GM12878 (cell line): ENCODE measurements at places on chromosomes 13 and 19.

GRCh38 chr13:110210604-110210985 lies 96.4 kb downstream of the COL4A1 start:
- no peak overlapping the region for H3K4me3 ChIP-seq
- no peaks in the 10 kb centered on the region for H3K36me3 ChIP-seq
- H3K27ac ChIP-seq: no peak overlapping the region
- DNase-seq: no peak
- no peaks in the 10 kb centered on the region for H3K4me1 ChIP-seq

DNA sequence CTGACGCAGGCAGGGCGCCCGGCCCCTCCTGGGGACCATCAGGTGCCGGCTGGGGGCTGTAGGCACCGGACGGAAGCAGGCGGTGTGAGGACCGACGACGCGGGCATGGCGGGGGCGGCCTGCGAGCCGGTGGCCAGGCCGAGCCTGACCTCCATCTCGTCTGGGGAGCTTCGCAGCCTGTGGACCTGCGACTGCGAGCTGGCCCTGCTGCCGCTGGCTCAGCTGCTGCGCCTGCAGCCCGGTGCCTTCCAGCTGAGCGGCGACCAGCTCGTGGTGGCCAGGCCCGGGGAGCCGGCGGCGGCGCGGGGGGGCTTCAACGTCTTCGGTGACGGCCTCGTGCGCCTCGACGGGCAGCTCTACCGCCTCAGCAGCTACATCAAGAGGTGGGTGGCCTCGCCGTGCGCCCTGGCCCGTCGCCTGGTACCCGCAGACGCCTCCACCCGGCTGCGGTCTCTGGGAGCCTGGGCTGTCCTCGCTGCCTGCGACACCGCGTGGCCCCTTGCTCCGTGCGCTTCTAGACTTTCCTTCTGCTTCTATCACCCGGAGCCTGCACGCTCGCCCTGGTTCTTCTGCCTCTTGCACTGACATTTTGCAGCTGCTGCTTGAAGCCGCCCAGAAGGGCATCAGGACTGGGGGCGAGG lies 460 bp downstream of the MEDAG start:
- no peak overlapping the region for H3K4me3 ChIP-seq
- no peak for DNase-seq
- no peak overlapping the region for H3K27ac ChIP-seq
- no peaks in the 10 kb centered on the region for H3K36me3 ChIP-seq

- H3K4me1 ChIP-seq: no peaks in the 10 kb centered on the region
- H3K27me3 ChIP-seq: no peaks in the 10 kb centered on the region
- H3K36me3 ChIP-seq: no peaks in the 10 kb centered on the region
- no peak overlapping the region for H3K27ac ChIP-seq
These were observed 14.8 kb downstream of the FPR3 start for GRCh38 chr19:51809787-51810186.

DNA sequence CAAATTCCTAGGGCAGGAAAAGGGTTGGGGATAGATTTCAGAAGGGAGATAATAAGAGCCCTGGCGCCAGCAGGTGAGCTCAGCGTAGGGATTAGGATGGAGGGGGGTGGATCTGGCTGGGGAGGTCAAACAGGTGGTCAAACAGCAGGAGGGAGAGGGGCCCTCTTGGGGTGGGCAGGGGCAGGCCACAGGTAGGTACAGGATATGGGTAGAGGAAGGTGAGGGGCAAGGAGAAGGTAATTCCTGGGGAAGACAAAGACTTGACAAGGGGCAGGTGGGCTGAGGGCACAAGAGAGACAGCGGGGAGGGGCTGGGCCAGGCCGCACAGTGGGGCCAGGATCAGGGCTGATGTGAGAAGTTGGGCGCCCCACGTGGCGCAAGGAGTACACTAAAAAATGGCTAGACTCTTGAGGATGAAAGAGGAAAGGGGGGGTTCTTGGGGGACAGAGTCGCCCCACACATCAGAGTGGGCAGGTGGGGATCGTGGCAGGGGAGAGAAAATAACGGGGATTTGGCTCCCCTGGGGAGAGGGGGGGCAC lies 713 bp downstream of the KRI1 start:
- H3K27me3 ChIP-seq: no peaks in the 10 kb centered on the region
- H3K4me3 ChIP-seq: peak overlapping the region; percentile 73

DNA sequence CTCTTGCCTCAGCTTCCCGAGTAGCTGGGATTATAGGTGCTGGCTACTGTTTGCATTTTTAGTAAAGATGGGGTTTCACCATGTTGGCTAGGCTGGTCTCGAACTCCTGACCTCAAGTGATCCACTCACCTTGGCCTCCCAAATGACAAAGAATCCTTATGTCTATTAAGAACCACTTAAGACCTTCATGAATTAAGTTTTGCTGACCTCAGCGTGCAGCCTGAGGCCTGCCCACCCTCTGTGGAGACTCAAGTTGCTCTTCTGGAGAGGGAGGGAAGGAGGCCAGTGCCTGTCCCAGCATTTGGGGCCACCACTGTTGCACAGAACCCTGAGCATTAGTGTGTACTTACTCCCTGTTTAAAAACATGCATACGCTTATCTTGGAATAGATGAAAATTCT lies 313.3 kb downstream of the FGF9 start:
- DNase-seq: no peak
- H3K4me1 ChIP-seq: no peaks in the 10 kb centered on the region
- no peaks in the 10 kb centered on the region for H3K36me3 ChIP-seq
- no peak overlapping the region for H3K27ac ChIP-seq
- H3K4me3 ChIP-seq: no peak overlapping the region

- H3K36me3 ChIP-seq: no peaks in the 10 kb centered on the region
- H3K27ac ChIP-seq: no peak within 1 kb of the TSS
- H3K4me3 ChIP-seq: no peak within 1 kb of the TSS
- no peaks in the 10 kb centered on the region for H3K4me1 ChIP-seq
- no peaks in the 10 kb centered on the region for H3K27me3 ChIP-seq
These were observed at the start of gene ZNF667 for GRCh38 chr19:56476651-56477428. ZNF667 (minus strand) TSS chr19:56477345; CDS start chr19:56462370, 14,975 bp downstream.

DNA sequence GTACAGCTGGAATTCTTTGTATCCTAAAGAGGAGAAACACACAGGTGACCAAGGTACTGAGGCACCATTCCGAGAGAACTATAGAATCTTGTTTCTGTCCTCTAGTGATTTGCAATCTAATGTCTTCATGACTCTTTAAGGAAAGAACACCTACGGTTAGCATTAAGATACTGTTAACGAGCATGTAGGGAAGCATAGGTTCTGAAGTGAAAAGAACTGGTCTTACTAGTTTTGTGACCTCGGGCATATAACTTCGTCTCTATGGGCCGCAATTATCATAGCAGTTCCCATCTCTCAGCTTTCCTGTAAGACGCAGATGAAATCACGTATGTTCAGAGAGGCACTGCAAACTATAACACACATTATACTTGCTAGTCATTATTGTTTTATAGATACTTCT lies 193.0 kb upstream of the NBEA start:
- H3K4me3 ChIP-seq: no peak overlapping the region
- no peak overlapping the region for H3K27ac ChIP-seq
- DNase-seq: no peak

DNA sequence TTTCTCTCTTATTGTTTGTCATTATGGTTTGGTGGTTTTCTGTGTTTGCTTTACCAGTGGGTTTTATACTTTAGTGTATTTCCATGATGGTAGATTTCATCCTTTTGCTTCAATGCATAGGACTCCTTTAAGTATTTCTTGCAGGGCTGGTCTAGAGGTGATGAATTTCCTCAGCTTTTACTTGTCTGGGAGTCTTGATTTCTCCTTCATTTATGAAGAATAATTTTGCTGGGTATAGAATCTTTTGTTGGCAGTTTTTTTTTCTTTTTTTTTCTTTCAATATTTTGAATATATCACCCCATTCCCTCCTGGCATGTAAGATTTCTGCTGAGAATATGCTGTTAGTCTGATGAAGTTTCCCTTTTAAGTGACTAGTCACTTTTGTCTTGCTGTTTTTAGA lies 19.8 kb downstream of the EEF1AKMT1 start:
- no peaks in the 10 kb centered on the region for H3K27me3 ChIP-seq
- DNase-seq: no peak
- H3K4me1 ChIP-seq: no peaks in the 10 kb centered on the region
- no peak overlapping the region for H3K27ac ChIP-seq
- H3K36me3 ChIP-seq: no peaks in the 10 kb centered on the region

GRCh38 chr19:38433268-38433733 lies at the start of gene RYR1:
RYR1 (plus strand) TSS chr19:38433691; CDS start chr19:38433830, 139 bp downstream.
- H3K4me1 ChIP-seq: no peaks in the 10 kb centered on the region
- no peaks in the 10 kb centered on the region for H3K36me3 ChIP-seq
- no peaks in the 10 kb centered on the region for H3K27me3 ChIP-seq
- no peak within 1 kb of the TSS for H3K27ac ChIP-seq

DNA sequence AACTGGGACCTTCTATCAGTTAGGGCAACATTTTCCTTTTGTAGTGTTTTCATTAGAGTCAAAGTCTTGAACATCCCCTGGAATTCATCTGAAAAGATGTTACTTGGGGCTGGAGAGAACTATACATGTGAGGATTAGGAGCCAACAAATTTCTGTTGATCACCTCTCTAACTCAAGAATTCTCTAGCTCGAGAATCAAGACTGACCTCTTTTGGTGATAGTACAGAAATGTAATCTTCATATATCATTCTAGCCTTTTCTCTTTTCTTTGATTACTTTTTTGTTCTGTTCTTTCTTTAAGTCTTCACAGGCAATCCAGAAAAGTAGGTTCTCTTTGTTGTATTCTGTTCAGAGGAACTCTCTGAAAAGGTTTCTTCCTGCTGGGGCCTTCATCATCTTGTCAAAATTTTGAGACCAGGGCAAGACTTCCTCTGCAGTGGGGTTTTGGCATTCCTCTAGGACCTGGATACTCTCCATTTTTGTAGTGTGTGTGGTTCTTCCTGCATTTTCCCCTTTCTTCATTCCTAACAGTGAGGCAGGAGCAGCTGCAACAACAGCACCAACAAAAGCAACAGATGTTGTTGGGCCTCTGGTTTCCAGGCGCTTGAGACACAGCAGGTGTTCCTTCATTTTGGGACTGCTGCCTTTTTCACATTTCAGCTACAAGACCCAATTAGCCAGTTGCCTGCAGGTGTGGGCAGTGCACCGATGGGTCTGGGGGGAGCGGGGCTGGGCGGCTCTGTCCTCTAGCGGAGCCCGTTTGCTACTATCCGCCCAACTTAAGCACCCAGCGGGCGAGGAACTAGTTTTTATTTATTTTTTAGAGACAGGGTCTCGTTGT lies 26.2 kb downstream of the ELF1 start:
- H3K4me1 ChIP-seq: peaks cover 46% of the 10 kb centered on the region
- H3K27me3 ChIP-seq: no peaks in the 10 kb centered on the region
- DNase-seq: no peak
- H3K4me3 ChIP-seq: no peak overlapping the region; the same call in 1 of the 2 replicates
- peak overlapping the region; percentile 92 for H3K27ac ChIP-seq

DNA sequence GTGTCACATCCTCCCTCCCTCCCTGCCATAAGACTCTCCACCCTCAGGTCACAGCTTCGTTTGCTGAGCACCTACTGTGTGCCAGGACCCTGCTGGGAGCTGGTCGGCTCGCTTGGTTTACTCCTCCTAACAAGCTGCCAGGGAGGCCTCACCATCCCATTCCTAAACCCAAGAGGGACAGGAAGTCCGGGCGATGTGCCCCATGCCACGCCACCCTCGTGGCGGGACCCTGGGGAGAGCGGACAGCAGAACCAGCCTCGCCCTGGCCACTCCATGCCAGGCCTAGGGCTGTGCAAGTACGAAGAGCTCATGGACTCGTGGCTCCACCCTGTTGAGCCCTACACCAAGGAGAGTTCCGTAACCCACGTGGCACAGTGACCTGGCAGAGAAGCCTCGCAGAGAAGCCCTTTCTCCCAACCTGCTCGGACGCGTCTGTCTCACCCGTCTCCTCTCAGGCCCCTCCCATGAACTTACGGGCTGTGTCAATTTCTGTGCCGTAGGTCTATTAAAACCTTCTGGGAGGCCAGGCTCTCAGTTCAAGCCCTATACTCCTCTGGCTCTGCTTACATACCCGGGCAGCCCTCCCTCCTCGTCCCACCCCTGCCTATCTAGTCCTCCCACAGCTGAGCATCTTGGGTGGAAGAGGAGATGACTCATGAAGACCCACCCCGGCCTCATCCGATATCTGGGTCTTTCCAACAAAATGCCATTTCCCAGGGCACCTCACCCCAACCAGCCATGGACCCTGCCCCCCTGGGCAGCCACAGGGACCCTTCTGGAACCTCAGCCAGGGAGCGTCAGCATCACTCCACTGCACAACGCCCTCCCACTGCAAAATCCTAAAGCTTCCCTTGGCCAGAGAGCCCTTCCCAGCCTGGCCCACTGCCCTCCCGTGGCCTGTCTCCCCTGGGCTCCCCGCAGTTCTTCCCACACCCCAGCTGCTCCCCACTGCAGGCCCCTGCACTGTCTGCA lies 2.6 kb downstream of the UBXN6 start:
- no peak overlapping the region for H3K27ac ChIP-seq
- H3K36me3 ChIP-seq: peaks cover 8% of the 10 kb centered on the region
- no peaks in the 10 kb centered on the region for H3K27me3 ChIP-seq

GRCh38 chr19:32104153-32104849 lies 241.1 kb upstream of the ZNF507 start:
- no peaks in the 10 kb centered on the region for H3K36me3 ChIP-seq
- no peaks in the 10 kb centered on the region for H3K4me1 ChIP-seq
- H3K4me3 ChIP-seq: no peak overlapping the region
- H3K27ac ChIP-seq: no peak overlapping the region
- DNase-seq: no peak

GRCh38 chr13:110400786-110401533 lies 93.9 kb downstream of the COL4A2 start:
- H3K4me1 ChIP-seq: no peaks in the 10 kb centered on the region
- DNase-seq: no peak
- H3K27me3 ChIP-seq: no peaks in the 10 kb centered on the region
- H3K4me3 ChIP-seq: no peak overlapping the region
- no peak overlapping the region for H3K27ac ChIP-seq

- no peaks in the 10 kb centered on the region for H3K36me3 ChIP-seq
- H3K27me3 ChIP-seq: no peaks in the 10 kb centered on the region
- no peak for DNase-seq
- H3K4me1 ChIP-seq: no peaks in the 10 kb centered on the region
- H3K4me3 ChIP-seq: no peak overlapping the region
- H3K27ac ChIP-seq: no peak overlapping the region
These were observed 203.0 kb downstream of the POSTN start for GRCh38 chr13:37395544-37395943.
